NCI-H345 (cell line): ENCODE measurements at places on chromosomes 3 and 15.
A peak's percentile ranks its signal among the peaks of the same experiment; 100 is the strongest.

- no peak for DNase-seq
Measured at GRCh38 chr3:119582178-119582577, 2.9 kb downstream of the ADPRH start.

DNA sequence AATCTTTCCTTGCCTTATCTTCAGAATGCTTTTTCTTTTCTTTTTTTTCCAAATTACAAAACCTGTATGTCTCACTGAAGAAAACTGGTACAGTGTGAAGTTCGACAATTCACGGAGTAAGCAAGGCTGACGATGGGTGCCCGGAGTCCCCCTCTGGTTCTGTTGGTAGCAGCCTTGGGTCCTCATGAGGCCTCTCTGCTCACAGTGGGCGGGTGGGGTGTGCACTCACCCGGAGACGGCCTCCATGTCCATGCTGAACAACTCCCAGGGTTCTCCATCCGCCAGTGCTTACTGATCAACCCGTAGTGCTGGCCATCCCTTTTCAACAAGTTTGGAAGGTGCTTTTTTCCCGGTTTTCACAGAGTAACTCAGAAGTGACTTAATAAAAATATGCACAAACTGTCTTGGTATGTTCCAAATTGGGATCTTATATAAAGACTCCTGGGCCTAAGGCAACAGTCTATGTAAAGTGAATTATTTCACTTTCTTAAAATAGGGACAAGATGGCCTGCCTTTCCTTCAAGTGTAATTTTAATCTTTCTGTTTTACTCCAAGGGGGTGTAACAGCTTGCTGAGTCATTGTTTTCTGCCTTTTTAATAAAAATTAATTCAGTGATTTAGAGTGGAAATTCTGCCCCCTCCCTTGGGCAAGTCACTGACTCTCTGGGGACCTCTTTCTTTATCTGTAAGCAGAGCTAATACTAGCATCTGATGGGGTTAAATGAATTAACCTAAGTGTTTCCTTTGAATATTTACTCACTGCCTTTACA, 23.7 kb downstream of the LRRK1 start:
- DNase-seq = no peak

DNA sequence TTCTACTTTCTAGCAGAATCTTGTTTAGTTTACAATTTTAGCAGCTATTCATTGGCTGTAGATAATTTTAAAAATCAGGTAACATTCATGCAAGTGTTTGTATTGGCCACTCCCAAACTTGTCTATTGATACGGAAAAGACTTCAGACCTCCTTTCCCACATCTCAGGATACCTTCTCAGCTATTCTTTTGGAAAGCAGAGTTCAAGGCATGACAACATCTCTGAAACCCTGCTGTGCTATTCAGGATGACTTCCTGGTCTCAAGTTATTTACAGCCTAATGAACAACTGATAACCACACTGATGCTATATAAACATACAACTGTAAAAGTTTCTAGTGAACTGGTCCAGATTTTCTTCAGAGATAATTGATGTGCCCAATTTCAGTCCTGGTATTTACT, 55.8 kb downstream of the DZIP3 start:
- no peak for DNase-seq

- no peak for DNase-seq
Measured at GRCh38 chr3:73352841-73353645, 271.7 kb downstream of the PDZRN3 start.

- DNase-seq = peak; percentile 31
Measured at GRCh38 chr3:181330821-181331563, 341.5 kb upstream of the DNAJC19 start.

GRCh38 chr3:111473550-111473949, 68.4 kb upstream of the CD96 start:
- DNase-seq = no peak

GRCh38 chr3:160616716-160617115, 51.3 kb upstream of the KPNA4 start:
- no peak for DNase-seq

DNA sequence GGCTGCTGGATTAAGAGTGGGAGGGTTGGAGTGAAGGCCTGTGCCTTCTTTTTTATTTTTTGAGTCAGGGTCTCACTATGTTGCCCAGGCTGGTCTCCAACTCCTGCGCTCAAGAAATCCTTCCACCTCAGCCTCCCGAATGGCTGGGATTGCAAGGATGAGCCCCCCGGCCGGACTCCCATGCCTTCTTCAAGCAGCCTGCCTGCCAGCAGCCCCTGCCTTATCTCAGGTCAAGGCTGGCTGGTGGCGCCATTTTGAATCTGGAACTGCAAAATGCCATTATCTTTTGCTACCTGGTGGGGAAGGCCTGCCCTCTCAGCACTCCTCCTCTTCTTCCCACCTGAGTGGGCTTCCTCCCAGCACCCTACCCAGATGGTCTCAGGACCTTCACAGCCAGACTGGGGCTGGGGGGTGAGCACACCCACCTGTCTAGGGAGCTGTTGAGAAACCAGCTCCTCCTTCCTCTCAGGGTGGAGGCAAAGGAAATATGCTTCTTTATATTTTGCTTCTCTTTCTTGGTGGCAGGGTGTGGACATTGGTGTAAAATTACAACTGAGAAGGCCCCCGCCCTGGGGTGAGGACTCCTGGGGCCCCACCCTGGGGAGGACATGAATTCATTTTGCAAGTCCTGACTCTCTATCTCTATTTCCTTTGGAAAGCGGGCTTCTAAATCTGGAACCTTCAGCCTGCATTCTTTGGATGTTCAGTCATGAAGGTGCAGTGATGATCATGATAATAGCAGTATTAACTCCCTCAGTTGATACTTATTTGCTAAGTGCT, 7.7 kb upstream of the FLNB start:
- no peak for DNase-seq

DNA sequence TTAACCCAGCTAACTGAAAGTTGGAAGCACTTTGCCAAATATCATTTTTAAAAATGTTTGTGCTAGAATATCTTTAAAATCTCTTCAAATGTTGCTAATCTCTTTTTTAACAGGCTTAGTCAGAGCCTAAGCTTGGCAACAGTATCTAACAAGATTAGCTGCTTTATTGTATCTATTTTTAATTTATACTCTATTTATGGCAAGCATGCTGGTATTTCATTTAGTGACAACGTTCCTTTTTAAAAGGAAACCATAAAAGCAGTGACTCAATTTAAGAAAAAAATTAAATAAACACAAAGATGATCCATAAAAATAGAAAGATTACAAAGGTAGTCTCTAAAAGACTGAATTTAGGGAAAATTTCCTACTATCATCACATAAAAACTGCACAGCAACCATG, 40.5 kb downstream of the SLC12A6 start:
- DNase-seq = no peak

DNA sequence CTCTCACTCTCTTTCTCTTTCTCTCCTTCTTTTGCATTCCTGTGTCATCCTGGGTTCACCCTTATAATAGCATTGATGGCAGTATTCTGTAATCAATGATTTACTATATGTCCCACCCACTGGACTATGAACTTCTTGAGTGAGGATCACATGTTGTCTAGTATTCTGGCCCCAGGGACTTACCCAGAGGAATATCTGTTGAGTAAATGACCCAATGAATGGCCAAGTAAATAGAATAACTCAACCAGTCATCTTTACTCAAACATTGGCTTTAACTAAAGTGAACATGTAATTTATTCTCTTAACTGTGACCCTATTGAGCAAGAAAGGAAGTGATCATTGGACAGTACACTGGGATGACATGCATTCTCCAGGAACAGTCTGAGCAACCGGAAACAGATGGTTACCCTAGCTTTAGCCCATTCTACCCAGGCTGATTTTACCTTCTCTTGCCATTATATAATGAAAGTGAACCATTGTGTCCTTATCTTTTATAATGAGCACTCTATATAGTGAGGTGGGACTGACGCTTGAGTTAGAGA, 94.5 kb upstream of the SOX14 start:
- no peak for DNase-seq

- DNase-seq = no peak
Measured at GRCh38 chr3:195911041-195911945, 2.9 kb upstream of the TNK2 start.

GRCh38 chr3:143450632-143451031, 331.1 kb downstream of the CHST2 start:
- DNase-seq = no peak

- DNase-seq = no peak
Measured at GRCh38 chr3:174442302-174442682, 416.8 kb upstream of the NAALADL2 start.

DNA sequence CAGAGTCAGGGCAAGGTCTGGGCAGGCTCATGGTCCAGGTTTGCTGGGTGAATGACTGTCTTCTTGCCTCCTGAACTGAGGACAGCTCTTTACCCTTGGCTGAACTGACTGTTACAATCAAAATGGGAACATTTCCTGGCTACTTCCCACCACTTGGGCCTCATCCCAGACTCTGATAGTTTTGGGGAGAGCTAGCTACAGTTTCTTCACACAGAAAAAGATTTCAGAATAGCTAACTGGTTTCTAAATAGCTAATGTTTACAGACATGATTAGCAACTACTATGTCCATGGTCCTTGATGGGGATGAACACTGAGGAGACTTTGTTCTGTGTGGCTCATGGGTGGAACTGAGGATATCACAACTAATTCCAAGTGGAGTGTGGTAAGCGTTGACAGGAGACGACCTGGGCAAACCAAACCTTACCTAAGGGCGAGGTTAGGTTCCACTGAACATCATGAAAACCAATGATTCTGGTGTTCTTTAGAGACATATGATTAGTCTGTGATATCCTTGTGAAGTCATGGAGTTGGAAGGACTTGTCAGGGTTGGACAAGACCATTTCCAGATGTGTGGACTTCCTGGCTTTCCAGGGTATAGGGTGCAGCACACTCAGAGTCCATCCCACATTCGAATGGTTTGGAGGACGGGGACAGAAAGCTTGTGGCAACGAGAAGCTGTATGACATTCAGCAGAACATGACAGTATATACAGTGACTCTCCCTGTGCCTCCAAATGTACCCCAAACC, 7.3 kb downstream of the ALPK3 start:
- DNase-seq = no peak

GRCh38 chr3:48039487-48040190, 23.4 kb upstream of the MAP4 start:
- DNase-seq = no peak

GRCh38 chr15:84819791-84820190, 2.6 kb downstream of the ALPK3 start:
- no peak for DNase-seq

- DNase-seq = no peak
Measured at GRCh38 chr3:123385981-123386380, 62.9 kb downstream of the ADCY5 start.

DNA sequence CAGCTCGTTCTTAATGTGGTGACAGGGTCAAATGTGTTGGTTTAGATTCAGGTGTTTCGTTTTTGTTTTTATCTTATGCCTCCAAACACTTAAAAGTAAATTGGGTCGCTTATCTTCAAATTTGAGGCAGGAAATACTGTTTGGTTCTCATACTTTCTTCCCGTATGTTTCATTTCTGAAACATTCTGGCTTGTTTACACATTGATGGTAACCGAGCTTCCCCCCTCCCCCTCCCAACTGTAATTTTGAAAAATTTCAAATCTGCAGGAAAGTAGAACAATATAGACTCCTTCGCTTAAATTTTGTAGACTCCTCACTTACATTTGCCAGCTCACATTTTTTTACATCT, 64.9 kb downstream of the CMTM8 start:
- DNase-seq = no peak

DNA sequence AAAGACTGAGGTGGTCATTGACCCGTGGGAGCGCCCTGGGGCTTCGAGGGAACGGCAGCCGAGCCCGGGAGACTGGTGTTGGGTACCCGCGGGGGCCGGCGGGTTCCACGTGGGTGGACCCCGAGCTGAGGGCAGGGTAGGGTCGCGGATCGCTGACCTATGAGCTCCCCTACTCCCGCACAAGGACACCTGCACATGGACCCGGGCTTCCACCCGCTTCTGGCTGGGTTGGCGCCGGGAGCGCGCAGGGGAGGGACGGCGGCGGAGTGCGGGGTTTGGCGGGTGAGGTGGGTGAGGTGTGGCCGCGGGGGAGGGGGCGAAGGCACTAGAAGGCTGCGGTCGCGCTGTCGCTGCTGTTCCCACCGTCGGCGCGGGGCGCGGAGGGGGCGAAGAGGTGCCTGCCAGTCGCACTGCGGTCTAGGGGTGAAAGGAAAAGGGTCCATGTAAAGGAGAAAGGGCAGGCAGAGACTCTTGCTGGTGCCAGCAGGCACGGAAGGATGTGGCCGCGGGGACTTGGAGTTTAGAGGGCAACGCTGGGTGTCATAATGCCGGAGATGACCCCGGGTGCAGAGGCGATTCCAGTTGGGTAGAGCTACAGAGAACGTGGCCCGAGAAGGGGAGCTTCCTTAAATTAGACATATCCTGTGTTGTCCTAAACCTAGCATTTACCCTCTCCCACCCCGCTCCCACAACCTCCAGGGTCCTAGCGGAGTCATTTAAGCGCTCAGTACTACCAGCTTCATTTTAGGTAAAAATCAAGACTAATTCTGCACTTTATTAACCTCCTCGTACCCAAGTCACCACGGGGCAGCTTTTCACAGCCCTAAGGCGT, 245.9 kb upstream of the TOPAZ1 start:
- DNase-seq = peak; percentile 72

GRCh38 chr3:14508966-14509795, 31.0 kb downstream of the GRIP2 start:
- peak; percentile 50 for DNase-seq

DNA sequence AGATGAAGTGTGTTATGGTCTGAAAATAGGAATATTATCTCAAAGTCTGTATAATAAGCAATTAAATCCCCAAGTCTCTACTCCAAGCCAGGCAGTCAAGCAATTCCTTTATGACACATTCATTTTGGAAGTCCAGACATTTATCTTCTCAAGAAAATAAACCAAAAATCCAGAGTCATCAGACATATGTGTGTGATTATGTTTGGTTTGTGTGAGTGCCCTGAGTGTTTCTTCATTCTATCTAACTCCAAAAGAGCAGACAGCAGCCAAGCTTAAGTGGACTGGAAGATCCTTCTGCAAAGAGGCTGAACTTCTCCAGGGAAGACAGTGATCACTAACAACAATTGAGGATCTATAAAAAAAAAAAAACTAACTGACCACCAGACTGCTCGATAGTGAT, 239.8 kb downstream of the STAG1 start:
- no peak for DNase-seq

GRCh38 chr3:126380011-126380768, 14.5 kb upstream of the CFAP100 start:
- no peak for DNase-seq

- DNase-seq = no peak
Measured at GRCh38 chr3:59764171-59764570, 714.3 kb upstream of the CFAP20DC start.

DNA sequence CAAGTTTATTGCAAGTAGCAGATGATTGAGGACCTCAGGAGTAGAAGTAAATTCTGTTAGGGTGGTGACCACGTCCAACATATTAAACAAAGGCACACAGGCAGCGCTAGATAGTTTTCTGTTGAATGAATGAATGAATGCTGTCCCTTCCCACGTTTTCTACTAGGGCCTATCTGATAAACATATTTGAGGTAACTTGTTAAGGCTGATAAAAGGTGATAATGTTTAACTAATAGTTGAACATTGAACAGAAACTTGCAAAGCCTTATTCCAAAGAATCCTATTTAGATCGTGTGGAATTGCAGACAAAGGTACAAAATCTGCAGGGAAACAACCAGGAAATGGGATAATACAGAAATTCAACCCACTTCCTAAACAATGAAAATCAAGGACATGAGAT, 559.5 kb upstream of the SEMA6D start:
- DNase-seq = no peak

- DNase-seq = no peak
Measured at GRCh38 chr3:156605686-156606605, 51.0 kb upstream of the SSR3 start.

GRCh38 chr3:56303487-56303886, 164.8 kb downstream of the ERC2 start:
- DNase-seq = no peak
